ENCODE measurements at places on chromosomes 13 and 19.

DNA sequence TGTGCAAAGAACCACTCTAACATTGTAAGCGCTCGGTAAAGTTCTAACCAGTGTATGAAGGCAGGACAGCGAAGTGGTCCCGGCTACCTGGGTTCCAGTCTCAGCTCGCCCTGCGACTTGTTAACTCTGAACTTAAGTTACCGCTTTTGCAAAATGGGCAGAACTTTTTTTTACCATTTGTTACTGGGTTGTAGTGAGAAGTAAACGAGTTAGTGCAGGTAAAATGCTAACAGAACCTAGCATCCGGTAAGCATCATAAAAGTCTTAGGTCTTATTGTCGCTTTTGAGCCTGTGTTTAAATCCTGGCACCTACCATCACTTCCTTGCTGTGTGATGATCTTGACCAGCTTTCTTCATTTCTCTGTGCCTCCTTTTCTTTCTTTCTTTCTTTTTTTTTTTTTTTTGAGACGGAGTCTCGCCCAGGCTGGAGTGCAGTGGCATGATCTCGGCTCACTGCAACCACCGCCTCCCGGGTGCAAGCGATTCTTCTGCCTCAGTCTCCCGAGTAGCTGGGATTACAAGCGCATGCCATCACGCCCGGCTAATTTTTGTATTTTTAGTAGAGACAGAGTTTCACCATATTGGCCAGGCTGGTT is 734 bp upstream of the TRMT1 start:
- no peak for ATAC-seq

DNA sequence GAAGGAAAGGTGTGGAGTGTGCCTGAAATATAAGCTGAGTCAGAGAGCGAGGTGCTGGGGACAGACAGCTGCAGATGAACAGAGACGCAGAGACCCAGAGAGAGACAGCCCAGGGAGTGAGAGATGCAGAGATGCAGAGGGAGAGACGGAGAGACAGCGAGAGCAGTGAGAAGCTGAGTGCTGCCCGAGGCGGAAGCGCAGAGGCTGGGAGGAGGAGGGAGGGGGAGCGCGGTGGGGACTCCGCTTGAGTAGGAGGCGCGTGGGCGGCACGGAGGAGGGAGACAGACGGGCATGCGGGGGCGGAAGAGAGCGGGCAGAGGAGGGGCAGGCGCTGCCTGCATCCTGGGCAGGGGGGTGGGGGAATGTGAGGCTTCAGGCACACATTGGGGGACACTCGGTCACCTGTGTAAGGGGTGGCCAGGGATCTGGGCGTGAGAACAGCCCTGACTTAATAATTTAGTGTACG is 25.7 kb downstream of the SLC8A2 start:
- ATAC-seq, result peak; percentile 49

DNA sequence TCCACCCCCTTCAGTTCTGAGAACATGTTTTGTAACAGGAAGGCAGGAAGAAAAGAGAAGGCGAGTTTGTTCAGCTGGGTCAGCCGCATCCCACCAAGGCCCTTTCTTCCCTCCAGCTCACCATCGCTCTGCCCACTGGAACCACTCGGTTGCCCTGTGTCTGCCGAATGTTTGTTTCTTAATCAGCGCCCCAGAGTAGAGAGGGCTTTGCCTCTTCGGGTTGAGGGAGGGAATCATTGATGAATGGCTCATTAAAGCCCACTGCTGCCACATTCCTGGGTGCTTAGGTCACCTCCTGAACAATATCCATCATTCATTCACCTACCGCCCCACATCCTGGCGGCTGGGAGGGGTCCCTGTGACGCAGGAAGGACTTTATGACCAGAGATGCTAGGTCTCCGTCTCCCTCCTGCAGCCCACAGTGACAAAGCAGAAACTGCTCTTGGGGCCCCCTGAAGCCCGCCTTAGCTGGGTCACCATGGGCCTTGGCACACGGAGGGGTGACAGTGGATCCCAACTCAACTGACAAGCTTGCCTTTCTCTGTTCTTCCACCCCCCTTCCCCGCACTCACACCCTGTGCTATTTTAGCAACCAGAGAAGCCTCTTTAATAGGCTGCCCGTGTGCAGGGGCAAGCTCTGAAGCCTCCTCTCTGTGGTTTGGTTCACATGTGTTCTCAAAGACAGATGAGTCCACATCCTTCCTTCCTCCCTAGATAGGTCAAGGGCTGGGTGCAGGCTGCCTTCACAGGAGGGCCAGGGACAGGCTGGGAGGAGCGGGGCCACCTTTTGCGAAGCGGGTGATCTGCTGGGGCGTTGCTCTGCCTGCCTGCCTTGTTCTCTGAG is 46.2 kb downstream of the ACTN4 start:
- ATAC-seq, result peak; percentile 0

DNA sequence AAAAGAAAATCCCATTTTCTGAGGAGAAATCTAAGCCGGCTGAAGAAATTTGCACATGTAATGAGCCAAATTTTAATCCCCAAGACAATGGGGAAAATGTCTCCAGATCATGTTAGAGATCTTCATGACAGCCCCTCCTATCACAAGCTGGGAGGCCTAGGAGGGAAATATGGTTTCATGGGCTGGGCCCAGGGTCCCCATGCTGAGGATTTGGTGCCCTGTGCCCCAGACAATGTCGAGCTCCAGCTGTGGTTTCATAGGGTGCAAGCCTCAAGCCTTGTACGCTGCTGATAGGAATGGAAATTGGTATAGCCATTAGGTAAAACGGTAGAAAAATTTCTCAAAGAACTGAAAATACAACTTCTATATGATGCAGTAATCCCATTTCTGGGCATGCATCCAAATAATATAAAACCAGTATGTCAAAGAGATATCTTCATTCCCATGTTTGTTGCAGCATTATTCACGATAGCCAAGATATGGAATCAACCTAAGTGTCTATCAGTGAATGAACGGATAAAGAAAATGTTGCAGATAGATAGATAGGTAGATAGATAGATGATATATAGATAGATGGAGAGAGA is 19.3 kb upstream of the FREM2 start:
- no peak for ATAC-seq

GRCh38 chr19:13920940-13921747 is 15.1 kb downstream of the CC2D1A start:
- ATAC-seq, result peak; percentile 37

GRCh38 chr19:3068071-3068470 is 5.8 kb upstream of the TLE5 start:
- ATAC-seq, result no peak

GRCh38 chr19:13976446-13976845 is 24.1 kb downstream of the DCAF15 start:
- no peak for ATAC-seq
